ENCODE measurements at places on chromosomes 2 and 18. TPM values are rescaled to one million over a fixed set of nuclear protein-coding genes. Genes with fewer than 3 reads are reported as not detected.

The ASXL3 gene
- 3.6 TPM for total RNA-seq

The RESP18 gene
- total RNA-seq = not detected

The MROH2A gene
- 0.80 TPM for total RNA-seq

The ANKRD30B gene
- total RNA-seq = not detected

The RAMP1 gene
- 10.5 TPM for total RNA-seq

The MOGAT1 gene
- not detected for total RNA-seq

GRCh38 chr2:11420190-11420589 is 45.8 kb downstream of the E2F6 start:
- DNase-seq = no peak

- no peak for DNase-seq
Measured at GRCh38 chr2:227295806-227296205, 29.2 kb upstream of the MFF start.

DNA sequence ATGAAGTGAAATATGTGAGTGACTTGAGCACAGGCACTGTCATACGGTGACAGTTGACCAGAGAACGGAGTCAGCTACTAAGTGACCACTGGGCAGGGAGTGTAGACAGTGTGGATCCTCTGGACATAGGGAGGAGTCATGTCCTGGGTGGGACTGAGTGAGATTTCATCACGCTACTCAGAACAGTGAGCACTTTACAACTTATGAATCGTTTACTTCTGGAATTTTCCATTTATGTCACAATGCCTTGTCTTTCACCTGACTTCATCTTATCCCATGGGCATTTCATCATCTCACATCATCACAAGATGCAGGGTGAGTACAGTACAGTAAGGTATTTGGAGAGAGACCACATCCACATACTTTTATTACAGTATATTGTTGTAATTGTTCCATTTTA is 29.0 kb downstream of the PTPRM start:
- no peak for DNase-seq

DNA sequence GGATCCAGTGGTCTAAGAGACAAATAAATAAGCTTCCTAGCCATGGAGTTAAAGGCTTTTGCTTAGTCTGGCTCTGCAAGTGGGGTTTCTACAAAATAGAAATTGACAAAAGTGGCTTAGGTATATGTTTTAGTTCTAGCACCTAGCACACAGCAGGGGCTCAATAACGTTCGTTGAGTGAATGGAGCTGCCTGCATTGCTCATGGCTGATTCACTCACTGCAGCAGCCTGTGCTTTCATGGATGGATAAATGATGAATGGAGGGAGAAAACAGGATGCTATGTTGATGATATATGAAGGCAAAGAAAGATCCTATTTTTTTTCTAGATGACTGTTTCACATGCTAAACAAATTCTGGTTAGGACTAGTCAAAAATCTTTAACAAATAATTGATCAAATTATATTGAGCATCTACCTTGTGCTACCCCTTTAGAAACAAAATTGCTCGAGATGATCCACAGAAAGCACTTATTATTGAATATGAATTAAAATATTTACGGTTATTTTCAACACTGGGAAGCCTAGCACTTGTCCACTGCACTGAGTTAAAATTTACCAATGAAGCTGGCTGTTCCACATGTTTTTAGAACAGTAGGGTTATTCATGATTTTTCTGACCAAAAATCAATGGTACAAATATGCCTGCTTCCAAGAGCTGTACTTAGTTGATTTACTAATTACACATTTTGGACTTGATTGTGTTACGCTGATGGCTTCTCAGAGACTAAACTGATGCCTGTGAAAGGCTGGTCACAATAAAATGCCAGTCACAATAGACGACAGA is 39.6 kb downstream of the HDHD2 start:
- DNase-seq = no peak

- no peak for DNase-seq
Measured at GRCh38 chr2:217417536-217417935, 557.7 kb upstream of the TNP1 start.

DNA sequence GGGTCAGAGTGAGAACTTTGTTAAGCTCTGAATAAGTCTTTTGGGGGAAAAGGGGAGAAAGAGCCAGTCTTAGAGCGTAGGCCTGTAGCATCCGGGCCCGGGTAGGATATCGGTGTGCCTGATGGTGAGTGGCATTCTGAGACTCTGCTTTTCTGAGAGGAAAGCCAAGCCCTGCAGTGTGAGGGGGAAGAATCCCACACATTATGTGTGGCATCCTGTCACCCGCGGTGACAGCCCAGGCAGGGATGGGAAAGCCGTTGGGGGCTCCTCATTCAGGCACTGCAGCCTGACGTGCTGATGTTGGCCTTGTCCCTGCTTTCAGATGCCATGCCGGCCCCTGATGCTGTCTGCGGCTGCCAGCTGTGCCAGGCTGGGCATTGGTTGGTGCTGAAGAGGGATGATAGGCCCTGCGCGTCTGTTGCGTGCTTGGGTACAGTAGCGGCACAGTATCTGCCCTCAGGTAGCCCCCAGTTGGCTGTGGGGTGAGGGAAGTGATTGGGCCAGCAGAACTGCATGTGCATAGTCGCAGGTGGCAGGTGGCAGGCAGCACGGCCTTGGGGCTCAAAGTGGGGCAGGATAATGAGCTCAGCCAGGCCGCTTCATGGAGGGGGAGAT is 37.6 kb downstream of the GLI2 start:
- no peak for DNase-seq

DNA sequence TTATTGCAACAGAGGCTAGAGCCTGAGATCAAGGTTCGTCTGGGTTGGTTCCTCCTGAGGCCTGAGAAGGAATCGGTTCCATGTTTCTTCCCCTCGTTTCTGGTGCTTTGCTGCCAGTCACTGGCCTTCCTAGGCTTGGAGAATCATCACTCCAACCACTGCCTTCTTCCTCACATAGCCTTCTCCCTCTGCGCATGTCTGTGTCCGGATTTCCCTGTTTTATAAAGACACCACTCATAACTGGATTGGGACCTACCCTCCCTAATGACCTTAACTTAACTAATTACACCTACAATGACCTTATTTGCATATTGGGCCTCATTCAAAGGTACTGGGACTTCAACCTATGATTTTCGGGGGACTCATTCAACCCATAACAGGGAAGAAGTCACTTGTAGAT is 119.8 kb upstream of the CCDC68 start:
- no peak for DNase-seq

DNA sequence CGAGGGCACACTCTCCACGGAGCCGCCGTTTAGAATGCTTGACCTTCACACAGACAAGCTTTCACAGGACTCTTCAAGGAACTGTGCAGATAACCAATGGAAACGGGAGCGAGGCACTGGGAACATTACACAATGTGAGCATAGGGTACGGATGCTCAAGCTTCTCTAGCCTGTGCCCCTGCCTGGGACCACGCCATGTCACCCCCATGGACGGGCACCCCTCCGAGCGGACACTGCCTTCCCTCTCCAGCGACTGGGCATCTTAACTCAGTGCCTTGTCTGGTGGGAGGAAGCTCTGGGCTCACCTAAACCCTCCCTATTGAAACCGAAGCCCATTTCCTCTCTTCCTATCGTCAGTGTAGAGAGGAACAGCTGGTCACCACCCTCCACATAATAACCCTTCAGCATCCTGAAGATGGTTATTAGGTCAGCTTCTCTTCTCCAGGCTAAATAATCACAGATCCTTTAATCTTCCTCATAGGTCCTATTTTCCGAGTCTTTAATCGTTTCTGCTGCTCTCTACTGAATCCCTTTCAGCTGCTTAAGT is 626.7 kb downstream of the GALR1 start:
- no peak for DNase-seq

DNA sequence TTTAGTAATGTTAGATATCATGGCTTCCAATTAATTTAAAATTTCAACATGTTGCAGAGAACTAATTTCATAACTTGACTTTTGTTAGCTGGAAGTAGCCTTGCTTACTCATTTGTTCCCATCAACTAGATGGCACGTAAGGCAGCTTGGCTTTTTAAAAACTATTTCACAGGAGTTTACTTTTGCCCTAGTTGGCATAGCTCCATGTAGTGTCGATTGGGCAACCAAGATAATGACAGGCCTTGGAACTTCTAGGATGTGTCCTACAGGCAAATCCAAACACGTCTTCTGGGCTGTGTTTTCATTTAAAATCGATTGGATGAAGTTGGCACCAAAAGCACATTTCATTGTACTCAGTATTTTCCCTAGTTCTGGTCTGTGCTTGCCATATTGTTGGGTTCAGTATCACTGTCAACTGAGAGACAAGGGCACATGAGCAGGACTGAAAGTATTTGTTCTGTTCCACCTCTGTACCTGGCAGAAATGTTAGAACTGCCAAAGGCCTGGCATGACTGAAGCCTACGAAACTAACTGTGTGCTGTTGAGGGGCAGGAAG is 29.4 kb downstream of the HADHB start:
- DNase-seq = peak; percentile 94

GRCh38 chr2:104929663-104930062 is 75.7 kb downstream of the POU3F3 start:
- DNase-seq = no peak

DNA sequence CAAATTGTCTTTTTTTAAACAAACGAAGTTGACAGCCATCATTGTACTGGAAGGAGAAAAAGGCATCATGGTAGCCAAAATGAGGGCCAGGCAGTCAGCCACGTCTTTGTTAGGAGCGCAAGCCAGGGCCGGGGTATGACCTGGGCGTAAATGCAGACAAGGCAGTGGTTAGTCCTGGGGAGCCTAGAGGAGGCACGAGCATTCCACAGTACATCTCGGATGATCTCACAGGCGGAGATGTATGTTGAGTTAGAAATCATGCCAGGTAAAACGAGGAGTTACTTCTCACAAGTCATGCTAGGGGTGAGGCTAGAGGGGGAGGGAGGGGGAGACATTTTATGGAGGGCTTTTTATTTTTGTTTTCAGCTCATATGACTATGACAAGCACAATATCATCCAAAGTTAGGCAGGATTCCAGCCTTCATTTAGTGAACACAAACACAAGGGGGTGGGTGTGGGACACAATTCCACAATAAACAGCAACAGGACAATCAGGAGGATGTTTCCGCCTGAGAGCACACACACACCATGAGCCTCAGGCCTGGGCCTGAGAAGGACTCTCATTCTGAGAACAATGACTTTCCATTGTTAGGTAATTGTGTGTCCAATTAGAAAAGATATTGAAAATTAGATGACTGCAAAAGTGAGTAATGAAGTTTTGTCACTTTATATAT is 64.4 kb upstream of the PGAP1 start:
- DNase-seq = no peak

DNA sequence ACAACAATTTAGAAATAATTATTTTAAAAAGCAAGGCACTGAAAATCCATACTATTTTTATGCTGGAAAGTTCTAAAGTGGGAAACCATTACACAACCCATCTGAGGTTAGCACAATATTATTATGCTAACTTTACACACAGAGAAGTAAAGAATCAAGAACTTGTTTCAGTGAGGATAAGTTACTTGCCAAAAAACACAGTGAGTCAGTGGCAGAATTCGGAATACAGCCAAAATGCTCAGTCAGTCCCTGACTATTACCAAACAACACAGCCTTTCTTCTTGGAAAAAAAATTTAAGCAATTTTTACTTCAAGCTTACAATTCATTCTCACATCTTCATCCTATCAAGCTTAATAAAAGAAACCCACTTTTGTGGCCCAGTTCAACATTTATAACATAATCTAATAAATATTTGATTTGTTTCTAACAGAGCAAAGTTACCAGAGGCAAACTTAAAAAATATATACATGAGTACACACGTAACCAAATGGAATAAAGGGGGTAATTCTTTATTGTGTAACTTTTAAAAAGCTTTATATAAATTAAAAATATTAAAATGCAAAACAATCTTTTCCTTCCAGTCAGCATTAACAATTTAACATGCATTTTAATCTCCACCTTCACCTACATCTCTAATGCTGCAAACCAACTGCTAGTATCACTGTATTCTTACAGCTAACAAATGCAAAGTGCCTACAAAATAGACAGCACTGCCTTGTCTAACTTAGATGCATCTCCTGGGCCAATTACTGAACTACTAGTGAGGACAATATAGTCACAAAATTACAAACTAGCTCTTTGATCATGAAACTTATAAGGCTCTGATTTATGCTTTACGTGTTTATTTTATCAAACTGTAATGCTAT is 55.2 kb downstream of the CCDC88A start:
- peak; percentile 94 for DNase-seq

DNA sequence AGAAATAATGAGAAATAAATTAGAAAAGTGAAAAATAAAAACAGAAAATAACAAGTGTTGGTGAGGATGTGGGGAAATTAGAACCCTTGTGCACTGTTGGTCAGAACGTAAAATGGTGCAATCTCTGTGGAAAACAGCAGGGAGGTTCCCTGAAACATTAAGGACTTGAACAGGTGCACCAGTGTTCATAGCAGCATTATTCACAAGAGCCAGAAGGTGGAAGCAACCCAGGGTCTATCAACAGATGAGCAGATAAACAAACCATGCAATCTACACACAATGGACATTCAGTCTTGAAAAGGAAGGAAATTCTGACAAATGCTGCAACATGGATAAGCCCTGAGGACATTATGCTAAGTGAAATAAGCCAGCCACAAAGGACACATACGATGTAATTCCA is 58.2 kb upstream of the TFCP2L1 start:
- DNase-seq = no peak

- DNase-seq = no peak
Measured at GRCh38 chr2:173175222-173175621, 99.6 kb downstream of the MAP3K20 start.

- peak; percentile 18 for DNase-seq
Measured at GRCh38 chr2:218081695-218082094, 12.6 kb downstream of the RUFY4 start.

DNA sequence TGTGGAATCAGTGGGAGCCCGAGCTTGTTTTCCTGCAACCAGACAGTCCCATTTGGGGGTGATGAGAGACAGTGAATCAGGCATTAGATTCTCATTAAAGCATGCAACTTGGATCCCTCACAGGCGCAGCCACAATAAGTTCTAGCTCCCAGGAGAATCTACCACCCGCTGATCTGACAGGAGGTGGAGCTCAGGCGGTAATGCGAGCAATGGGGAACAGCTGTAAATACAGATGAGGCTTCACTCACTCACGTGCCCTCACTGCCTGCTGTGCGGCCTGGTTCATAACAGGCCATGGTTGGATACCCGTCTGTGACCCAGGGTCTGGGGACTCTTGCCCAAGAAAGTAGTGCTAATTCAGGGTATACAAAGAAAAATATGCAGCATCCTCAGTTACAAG is 144.8 kb upstream of the RGPD4 start:
- DNase-seq = no peak

- no peak for DNase-seq
Measured at GRCh38 chr18:34780856-34781255, 70.8 kb downstream of the DTNA start.
